ENCODE measurements at places on chromosomes 11 and 22.
A peak's percentile ranks its signal among the peaks of the same experiment; 100 is the strongest.

GRCh38 chr22:33726294-33726734 is 194.0 kb downstream of the LARGE1 start:
- peak; percentile 51 for DNase-seq

DNA sequence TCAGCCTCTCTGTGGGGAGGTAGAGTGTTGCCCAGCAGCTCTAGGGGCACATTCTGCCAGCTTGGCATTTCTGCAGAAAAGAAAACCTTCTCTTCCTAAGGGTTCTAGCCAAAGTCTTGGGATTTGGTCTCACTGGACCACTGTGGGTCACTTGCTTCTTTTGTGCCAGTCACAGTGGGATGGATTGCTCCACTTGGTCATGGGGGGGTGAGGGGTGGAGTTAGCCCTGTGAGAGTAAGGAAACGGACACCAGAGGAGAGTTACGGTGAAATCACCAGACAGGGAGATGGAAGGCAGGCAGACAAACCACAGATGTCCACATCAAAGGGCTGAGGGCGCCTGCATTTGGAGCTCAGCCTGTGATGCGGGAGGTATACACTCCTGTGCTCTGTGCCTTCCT is 10.8 kb downstream of the SGSM1 start:
- no peak for DNase-seq

DNA sequence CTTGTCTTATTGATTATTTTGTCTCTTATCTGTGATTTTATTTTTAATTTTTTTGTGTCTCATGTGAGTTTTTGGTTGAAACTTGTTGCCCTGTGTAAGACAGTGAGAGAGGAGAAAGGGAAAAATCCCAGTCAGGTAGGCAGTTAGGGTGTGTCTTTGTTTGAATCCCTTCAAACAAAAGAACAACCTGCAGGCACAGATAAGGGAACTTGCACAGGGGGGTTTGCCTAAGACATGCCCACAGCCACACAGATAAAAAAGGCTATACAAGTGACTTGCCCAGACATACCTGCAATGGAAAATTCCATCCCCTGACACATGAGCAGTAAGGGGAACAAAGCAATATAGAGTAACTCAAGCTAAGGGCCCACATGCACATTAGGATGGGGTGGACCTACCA is 127.8 kb upstream of the PLET1 start:
- no peak for DNase-seq

GRCh38 chr22:44442186-44442815 is 55.7 kb downstream of the RTL6 start:
- DNase-seq = no peak

DNA sequence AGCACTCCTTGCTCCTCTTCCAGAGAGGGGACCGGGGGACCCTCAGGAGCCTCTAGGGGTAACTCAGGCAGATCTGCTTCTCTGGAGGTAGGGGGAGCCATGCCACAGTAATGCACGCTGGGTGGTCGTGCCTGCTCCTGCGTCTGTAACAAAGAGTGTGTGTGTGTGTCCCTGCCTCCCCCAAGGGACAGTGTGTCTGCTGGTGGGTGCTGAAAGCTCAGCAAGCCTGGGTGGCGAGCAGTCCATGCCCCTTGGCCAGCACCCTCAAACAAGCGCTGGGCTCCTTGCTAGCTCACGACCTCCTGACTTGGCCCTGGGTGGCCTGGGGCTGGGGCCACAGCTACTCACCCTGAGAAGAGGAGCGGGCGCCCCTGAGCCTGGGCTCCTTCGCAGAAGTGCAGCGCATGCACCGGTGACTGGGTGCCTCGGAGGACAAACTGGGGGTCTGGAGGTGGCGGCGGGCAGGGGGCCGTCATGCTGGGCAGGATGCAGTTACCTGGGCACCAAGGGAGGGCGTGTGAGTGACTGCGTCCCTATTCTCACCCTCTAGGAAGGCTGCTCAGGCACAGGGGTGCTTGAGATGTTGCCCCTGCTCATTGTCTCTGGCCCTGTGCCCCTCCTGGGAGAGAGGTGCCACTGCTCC is 33.7 kb downstream of the GNB1L start:
- DNase-seq = no peak

DNA sequence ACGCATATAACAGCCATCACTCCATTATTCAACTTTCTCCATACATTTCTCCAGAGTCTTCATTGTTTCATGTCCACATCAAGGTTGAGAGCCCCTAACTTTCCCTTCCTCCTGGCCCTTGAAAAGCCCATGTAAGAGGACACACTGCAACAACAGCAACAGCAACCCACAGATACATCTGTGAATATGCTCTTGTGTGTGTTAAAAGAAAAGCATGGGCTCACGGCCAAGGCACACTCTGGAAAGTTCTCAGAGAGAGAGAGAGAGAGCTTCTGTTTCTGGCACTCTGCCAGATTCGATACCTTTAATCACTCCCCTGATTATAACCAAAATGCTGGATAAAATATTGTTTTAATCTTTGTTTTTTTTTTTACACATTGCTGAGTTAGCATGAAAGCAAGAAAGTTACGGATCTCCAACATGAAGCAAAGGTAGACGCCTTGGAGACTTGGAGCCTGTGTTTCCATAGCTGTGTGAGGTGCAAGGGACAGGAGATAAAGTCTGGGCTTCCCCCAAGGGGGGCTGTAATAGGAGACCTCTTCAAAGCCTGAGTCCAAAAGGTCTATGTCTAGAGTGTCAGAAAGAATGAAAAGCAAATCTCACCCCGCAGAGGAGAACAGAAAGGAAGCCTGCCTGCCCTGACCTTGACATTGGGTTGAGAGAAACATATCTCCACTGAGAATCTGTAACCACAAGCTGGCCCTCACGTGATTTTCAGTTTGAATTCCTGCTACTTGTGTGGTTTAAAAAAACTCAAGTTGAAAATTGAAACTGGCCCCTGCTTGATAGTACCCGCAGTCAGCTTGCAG is 33.7 kb upstream of the MPPED1 start:
- DNase-seq = no peak

DNA sequence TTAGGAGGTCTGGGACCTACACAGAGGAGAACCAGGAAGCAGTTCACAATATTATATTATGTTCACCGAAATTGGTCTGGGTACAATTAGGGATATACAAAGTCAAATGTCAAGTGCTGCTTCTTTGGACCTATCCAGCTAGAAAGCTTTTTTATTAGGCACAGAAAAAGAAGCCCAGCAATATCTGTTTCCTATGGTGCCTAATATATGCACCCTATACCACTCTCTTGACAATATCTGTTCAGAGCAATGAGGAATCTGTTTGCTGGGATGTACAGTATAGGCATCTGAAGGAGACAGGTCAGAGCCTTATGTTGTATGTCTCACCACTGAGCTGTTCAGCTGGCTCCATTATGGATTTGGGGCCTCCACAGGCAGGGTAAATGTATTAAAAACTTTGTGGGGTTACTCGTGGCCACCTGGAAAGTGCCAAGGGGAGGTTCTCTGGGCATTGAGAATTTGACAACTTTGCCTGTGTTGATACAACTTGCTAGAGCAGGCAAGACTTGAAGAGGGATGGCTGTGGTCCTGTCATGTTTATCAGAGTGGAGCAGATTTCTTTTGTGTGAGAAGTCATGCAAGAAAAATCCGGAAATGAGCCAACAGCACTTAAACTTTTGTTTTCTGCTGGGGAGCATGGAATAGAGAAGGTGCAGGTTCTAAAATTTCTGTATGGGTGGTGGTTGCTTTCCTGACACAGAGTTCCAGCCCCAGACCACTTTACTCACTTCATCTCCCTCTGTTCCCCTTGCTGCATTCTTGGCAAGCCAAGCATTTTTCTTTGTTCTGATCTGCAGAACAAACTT is 10.1 kb downstream of the STIM1 start:
- DNase-seq = peak; percentile 64

DNA sequence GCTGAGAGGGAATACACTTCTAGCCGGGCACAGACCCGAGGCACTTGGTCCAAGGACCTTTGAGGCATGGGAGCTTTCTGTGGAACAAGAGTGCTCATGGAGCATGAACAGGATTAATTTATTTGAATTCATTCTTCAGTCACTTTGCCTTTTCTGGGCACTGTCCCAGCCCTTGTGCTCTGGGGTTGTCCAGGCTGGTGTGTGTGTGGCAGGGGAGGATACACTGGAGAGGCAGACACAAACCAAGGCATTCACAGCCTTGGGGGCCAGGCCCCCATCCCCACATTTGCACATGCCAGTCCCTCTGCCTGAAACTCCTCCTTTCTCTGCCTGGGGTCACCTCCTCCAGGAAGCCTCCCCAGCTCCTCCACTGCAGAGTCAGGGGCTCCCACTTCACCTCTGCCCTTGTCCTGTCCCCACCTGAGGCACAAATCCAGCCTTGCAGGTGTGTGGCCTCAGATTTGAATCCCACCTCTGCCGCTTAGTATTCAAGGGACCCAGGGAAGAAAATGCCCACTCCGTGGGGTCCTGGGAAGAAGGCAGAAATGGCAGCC is 55.5 kb downstream of the MYO7A start:
- DNase-seq = no peak

GRCh38 chr11:102459393-102459792 is 6.8 kb upstream of the TMEM123 start:
- DNase-seq = no peak

DNA sequence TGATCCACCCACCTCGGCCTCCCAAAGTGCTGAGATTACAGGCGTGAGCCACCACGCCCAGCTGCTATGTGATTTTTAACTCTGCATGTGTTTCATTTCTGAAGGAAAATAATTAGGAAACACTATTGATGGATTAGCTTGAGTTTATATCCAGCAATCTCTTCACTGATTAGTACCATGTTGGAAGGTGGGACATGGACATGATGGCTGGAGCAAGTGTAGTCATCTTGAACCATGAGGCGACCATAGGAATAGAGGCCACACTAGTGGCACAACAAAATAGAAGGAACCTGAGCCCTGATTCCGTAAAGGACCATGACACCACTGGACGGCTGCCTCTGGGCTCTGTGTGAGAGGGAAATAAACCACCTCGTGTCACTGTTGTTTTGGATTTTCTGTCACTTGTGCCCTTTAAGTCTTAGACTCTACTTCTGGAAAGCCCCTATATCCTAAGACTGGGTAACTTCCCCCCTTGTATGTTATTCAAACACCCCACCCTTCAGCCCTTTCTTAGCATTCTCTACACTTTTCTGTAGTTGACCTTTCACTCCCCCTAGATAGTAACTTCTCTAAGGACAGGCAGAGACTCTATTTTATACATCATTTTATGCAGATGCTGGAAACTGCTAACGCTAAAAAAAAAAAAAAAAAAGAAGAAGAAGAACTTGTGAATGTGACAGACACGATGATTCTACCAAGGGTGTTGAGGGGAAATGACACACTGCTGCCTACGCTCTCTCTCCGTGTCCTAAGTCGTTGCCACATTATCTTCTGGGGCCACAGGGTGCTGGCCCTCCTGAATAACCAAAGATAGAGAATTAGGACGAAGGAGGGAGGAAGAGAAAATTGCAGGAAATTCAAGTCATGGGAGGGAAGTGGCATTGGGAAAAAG is 2.7 kb upstream of the VPS37C start:
- DNase-seq = no peak

DNA sequence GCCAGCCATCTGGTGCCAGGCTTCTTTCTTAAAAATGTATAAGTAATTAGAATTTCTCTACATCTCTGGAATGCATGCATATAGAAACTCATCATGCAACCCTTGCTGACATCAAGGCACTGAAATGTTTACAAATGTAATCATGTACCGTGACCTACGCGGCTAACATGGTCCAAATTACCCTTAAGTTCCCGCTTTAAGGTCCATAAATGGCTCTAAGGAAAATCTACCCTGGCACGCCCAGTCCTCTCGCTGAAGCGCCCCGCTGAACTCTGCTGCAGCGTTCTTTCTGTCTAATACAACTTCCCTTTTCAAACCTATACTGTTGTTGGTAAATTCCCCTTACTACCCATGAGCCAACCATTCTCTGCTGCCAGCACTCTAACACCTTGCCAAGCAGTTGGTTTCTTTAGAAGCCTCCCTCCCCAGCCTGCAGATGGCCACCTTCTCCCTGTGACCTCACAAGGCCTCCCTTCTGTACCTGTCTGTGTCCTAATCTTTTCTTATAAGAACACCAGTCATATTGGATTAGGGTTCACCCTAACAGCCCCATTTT is 13.5 kb upstream of the HMOX1 start:
- DNase-seq = no peak

DNA sequence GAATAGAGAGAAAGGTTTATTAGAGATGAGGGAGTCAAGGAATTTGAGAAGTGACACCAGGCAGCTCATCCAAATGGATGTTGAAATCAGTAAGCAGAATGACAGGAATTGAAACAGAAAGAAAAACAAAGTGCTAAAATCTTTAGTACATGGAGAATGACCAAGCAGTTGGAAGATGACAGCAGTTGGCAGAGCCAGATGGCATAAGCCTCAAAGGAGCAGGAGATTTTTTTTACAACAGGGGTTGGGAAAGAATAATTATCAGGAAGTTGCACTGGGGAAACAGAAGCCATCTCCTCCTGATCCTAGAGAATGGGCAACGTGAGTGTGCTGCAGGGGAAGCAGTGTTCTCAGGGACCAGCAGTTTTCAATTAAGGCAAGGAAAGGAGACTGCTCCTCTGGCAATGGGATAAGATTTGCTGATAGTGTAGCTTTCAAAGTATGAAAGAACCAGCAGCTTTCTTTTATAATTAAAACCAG is 28.9 kb downstream of the RAB39A start:
- peak; percentile 31 for DNase-seq

GRCh38 chr11:93169950-93170561 is 27.7 kb downstream of the SLC36A4 start:
- peak; percentile 34 for DNase-seq

DNA sequence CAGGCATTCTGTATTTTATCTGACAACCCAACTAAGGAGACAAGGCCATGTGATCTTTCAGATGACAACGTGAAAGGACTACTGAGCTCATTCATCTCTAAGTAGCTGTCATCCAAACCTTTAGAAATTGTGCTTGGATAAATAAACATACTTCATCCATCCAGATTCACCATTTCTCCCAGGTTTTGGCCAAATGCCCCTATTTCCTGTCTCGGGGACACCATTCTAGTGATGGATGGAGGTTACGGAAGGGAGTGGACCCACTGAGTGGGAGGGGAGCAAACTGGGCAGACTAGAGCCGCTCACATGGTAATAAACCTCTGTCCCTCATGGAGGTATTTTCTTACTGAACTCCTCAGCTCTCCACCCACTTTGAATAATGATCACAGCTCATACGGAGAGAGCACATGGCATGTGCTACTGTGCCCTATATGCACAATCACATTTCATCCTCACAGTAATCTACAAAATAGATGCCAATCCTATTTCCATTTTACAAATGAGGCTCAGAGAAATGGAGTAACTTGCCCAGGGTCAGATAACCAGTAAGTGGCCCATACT is 114.4 kb downstream of the SLC1A2 start:
- DNase-seq = no peak

GRCh38 chr11:34679681-34680080 is 58.8 kb downstream of the EHF start:
- DNase-seq = no peak

- DNase-seq = no peak
These were observed 18.2 kb upstream of the TBX1 start for GRCh38 chr22:19742160-19743066.
